ENCODE measurements at places on chromosomes 1 and 21.

- no peak for DNase-seq
Measured at GRCh38 chr1:86912281-86912900, 1.5 kb downstream of the SELENOF start.

- no peak for DNase-seq
Measured at GRCh38 chr21:36369064-36369685, 16.0 kb upstream of the CHAF1B start.

GRCh38 chr1:228154021-228154669 is 4.4 kb downstream of the GJC2 start:
- no peak for DNase-seq

- no peak for DNase-seq
Measured at GRCh38 chr1:65055747-65056146, 89.4 kb upstream of the JAK1 start.

GRCh38 chr1:167936930-167937708 is at the start of gene MPC2:
MPC2 (minus strand) TSS chr1:167937072; CDS start chr1:167935841, 1,231 bp downstream.
- DNase-seq = peak; percentile 80

DNA sequence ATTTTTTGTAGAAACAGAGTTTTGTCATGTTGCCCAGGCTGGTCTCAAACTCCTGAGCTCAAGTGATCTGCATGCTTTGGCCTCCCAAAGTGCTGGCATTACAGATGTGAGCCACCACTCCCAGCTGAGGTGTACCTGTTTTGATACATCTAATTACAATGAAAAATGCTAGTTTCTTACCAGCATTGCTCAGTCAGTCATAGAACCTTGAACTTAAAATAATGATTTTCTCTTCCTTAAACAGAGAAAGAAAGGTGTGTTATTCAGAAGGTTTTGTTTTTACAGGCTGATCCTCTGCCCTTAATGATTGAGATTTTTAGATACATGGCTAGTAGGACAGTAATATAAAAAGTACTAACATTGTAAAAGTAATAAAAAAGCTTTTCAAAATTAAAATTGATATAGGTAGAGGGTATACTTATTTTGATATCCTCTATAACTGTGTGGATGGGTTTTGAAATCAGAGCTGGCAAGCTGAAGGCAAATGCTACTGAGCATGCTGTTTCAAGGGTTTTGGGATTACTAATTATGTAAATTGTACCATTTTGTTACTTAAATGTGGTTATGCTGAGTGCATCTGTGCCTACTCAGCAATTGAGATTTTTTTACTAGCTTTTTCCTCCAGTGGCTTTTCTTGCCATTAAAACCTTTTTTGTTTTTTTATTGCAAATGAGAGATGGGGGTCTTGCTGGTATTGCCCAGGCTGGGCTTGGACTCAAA is 16.1 kb downstream of the PRRC2C start:
- DNase-seq = no peak

DNA sequence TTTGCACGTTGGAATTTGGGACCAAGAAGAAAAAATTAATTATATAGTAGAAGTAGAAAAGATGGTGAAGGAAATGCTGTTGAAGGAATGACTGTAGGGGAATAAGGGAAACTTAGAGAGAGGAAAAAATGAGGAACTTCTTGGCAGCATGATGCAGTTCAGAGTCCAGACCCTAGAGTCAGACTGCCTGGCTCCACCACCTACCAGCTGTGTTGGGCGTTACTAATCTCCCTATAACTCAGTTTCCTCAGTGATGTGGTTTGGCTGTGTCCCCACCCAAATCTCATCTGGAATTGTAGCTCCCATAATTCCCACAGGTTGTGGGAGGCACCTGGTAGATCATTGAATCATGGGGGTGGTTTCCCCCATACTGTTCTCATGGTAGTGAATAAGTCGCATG is 1.3 kb upstream of the SELP start:
- DNase-seq = no peak

GRCh38 chr1:201903135-201903534 is 14.4 kb downstream of the SHISA4 start:
- DNase-seq = no peak

- no peak for DNase-seq
Measured at GRCh38 chr1:172449585-172450523, 6.0 kb upstream of the PIGC start.

GRCh38 chr1:31592132-31592531 is 15.8 kb downstream of the TINAGL1 start:
- DNase-seq = no peak

GRCh38 chr1:4115191-4115900 is 215.3 kb upstream of the C1orf174 start:
- DNase-seq = no peak

DNA sequence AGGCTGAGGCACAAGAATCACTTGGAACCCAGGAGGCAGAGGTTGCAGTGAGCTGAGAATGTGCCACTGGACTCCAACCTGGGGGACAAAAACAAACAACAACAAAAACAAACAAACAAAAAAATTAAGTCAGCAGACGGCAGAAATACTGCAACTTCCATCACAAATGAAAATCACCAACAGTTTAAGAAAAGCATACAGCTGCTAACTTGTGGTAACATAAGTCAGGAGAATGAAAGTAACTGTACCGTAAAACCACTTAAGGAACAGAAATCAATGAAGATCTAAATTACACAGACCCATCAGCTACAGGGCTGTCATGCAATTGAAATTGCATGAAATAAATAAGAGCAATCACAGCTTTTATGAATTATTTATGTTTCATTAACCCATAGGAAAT is 25.0 kb downstream of the MCOLN2 start:
- no peak for DNase-seq

GRCh38 chr1:203744075-203744972 is 20.7 kb upstream of the LAX1 start:
- no peak for DNase-seq

DNA sequence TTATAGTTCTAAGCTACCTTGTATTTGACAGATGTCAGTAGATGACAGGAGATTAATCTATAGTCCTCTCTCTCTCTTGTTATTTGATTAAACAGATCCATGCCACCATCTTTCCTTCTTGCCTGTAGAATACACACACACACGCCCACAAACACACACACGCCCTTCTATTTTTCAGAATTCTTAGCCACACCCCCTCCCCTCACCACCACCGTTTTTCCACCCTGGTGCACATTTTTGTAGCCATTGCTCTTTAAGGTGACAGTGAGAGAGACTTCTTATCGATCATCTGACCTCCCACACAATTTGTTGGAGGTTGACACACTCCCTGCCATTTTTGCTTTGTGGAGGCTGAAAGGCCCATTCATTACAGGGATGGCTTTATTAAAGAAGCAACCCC is 123.2 kb downstream of the NTNG1 start:
- DNase-seq = no peak

- DNase-seq = no peak
Measured at GRCh38 chr1:42109600-42109999, 43.6 kb upstream of the GUCA2B start.
